NCI-H1417 treated with DMSO at 0.1 percent for 48 hours (cell line): ENCODE measurements at places on chromosomes 1 and 21.

- DNase-seq = no peak
Measured at GRCh38 chr1:96978444-96978843, 256.9 kb downstream of the PTBP2 start.

DNA sequence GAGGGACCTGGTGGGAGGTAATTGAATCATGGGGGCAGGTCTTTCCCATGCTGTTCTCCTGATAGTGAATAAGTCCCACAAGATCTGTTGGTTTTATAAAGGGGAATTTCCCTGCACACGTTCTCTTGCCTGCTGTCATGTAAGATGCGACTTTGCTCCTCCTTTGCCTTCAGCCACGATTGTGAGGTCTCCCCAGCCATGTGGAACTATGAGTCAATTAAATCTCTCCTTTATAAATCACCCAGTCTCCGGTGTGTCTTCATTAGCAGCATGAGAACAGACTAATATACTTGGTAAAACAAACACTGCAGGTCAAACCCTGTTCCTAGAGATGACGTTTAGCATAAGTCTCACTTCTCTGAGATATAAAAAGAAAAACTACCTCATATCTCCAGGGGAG lies 148.3 kb downstream of the MATN1 start:
- no peak for DNase-seq

GRCh38 chr21:44574457-44575306 lies 1.2 kb downstream of the KRTAP10-4 start:
- DNase-seq = no peak

DNA sequence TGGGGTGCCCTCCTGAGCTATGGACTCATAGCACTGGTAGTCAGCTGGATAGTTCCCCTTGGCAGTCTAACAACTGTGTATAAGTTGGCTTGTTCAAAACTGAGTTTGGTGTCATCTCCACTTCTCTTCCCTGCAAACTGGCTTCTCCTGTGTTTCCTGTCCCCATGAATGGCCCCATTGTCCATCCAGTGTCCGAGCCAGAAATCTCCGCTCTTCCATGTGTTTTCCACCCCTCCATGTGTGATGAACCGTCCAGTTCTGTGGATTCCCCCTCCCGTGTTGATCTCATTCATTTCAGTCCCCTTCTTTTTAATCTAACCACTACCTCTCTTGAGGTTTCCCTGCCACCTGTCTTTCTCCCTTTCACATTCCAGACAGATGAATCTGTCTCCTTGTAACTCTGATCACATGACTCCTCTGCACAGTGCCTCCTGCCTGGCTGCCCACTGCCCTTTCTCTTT lies 195.7 kb downstream of the ROR1 start:
- DNase-seq = no peak

DNA sequence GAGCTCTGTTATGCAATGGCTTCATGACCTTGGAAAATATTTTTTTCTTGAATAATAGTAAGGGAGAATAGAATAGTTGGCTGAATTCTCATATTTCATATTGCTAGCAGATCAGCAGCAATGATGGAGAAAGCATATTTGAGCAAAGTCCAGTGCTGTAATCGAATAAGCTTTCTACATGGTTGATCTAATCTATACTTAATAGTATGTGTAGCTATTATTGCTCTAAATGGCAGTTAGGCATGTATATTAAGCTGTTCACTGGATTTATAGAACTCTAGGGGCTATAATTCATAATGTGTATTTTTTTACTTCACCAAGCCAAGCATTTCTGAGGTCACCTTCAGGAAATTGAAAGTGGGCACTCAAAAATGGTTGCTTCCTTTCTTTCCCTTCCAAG lies 10.0 kb upstream of the IL19 start:
- no peak for DNase-seq

DNA sequence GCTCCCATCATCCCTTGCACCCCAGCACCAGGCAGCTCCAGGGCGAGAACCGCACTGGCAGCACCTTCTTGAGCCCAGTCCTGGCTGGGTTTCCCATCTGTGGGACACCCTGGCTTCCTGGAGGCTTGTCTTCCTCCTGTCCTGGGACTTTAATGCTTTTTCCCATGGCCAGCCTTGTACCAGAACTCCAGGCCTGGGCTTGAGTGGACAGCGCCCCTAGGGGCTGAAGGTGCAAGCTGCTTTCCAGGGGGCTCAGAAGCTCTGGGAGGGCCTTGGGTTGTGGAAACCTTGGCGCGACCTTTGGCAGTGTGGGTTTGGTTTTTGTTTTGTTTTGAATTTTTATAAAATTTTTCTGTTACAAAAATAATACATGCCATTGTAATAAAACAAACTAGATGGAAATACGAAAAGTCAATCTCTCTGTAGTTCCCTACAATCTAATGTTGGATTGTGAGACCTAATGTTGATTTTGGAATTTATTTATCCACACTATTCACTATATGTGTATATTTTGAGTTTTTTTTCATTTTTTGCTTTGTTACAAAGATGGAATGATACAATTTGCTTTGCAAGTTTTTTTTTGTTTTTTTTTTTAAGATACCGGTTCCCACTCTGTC lies 33.8 kb upstream of the RPL11 start:
- no peak for DNase-seq

- DNase-seq = no peak
Measured at GRCh38 chr1:158203693-158204457, 23.2 kb downstream of the CD1D start.

GRCh38 chr21:44473915-44474555 lies 18.7 kb downstream of the LRRC3 start:
- DNase-seq = no peak

- no peak for DNase-seq
Measured at GRCh38 chr1:157771661-157772425, 5.1 kb downstream of the FCRL2 start.

DNA sequence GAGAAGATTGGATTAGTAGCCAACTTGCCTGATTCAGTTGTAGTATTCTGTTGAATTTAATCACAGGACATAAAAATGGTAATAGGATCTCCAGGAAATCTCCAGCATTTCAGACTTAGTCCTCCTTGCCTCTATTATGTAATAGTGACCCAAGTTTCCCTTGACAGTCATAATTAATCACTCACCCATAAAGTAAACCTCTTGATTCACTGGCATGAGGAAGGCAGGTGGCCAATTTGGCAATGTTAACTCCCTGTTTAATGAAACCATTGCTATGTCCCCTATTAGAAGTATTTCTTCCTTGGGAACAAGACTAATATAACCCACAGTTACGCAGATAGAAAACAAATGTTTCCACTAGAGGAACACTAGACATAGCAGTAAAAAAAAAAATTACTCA lies 604.8 kb upstream of the CXADR start:
- no peak for DNase-seq

- DNase-seq = no peak
Measured at GRCh38 chr1:53982034-53982762, 35.8 kb downstream of the LDLRAD1 start.

GRCh38 chr1:178684542-178685000 lies 40.5 kb upstream of the RALGPS2 start:
- DNase-seq = no peak

GRCh38 chr1:238088560-238089290 lies 198.0 kb upstream of the ZP4 start:
- DNase-seq = peak; percentile 85

- DNase-seq = no peak
Measured at GRCh38 chr1:185376840-185377635, 60.0 kb upstream of the IVNS1ABP start.

GRCh38 chr1:198290089-198290683 lies 133.4 kb downstream of the NEK7 start:
- no peak for DNase-seq

GRCh38 chr1:62841587-62842169 lies 57.7 kb downstream of the ATG4C start:
- peak; percentile 16 for DNase-seq

GRCh38 chr1:182084487-182085316 lies 23.2 kb upstream of the ZNF648 start:
- DNase-seq = peak; percentile 4

- DNase-seq = no peak
Measured at GRCh38 chr1:28037946-28038345, 50.5 kb downstream of the EYA3 start.

GRCh38 chr1:61372944-61373343 lies 290.6 kb downstream of the NFIA start:
- no peak for DNase-seq

GRCh38 chr21:45255381-45256020 lies 32.2 kb downstream of the POFUT2 start:
- no peak for DNase-seq

DNA sequence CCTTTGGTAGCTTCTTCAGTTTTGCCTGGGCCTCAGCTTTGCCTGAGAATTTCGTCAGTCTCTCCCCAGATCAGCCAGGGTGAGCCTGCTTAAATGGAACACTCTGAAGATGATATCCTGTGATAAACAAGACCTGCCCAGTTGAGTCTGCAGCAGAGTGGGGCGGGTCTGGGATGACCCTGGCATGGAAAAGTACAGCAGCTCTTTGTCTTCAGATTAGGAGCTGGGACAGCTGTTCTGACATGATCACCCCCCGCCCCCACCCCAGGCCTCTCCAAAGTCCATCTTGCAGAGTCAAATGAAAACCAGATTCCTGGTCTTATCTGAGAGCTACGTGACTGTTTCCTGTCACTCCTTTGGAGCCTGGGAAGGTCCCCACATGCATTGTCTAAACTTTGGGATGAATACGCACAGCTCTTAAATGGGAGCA lies 2.2 kb upstream of the TMEM51 start:
- no peak for DNase-seq

GRCh38 chr1:236035681-236036101 lies 29.2 kb downstream of the NID1 start:
- DNase-seq = no peak

DNA sequence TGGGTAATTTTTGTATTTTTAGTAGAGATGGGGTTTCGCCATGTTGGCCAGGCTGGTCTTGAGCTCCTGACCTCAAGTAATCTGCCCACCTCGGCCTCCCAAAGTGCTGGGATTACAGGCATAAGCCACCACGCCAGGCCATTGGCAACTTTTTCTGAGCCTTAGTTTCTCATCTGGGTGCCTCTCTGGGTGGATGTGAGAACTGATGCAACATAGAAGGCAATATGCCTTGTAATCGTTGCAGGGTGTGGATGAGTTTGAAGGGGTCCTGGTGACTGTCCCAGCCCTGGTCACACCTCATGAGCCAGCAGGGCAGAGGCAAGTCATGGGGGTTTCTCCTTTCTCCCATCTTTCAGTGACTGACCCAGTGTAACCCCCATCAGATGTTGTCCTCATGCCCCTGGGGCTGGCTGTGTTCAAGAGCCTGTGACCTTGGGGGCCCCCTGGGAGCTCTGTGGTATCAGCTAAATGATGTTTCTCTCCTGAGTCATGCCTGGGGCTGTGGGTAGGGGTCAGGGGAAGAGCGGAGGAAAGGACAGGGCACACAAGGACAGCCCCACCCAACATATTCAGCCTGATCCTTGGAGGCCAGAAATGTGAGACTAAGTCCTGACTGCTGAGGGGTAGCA lies 3.6 kb downstream of the COL9A2 start:
- no peak for DNase-seq

DNA sequence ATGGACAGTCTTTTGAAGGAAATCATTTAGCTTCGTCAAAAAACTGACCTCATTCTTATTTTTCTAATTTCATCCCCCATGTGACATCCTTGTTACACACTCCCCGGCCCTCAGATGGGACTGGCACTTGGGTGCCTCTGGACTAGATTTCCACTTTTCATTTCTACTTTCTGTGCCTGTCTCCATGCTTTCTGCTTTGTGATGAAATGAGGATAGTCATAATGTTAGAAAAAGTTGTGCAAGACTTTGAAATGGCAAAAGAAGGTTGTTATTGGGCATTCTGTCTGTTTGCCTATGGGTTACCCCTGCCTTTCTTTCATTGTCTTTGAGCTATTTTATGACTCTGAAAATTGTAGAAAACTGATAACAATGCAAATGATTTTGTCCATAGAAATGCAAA lies 54.9 kb downstream of the MDM4 start:
- no peak for DNase-seq

DNA sequence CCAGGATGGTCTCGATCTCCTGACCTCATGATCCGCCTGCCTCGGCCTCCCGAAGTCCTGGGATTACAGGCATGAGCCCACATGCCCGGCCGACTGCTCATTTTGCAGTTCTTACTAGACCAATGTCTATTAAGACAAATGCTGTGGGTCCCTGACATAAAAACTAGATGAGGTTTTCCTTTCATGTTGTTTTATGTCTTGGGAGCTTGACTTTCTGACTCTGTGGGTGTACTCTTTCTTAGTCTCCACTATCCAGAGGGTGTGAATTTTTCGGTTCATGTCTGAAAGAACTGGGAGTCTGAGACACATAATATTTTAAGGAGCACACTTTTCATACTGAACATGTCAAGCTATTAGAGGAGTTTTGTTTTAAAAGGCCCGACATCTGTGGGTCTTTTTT lies 744.9 kb upstream of the B3GALT2 start:
- DNase-seq = no peak

- DNase-seq = no peak
Measured at GRCh38 chr21:27761623-27762022, 794.7 kb upstream of the ADAMTS5 start.

- no peak for DNase-seq
Measured at GRCh38 chr1:169473347-169473746, 12.4 kb downstream of the SLC19A2 start.

- no peak for DNase-seq
Measured at GRCh38 chr1:53134042-53134485, 8.4 kb downstream of the SLC1A7 start.

DNA sequence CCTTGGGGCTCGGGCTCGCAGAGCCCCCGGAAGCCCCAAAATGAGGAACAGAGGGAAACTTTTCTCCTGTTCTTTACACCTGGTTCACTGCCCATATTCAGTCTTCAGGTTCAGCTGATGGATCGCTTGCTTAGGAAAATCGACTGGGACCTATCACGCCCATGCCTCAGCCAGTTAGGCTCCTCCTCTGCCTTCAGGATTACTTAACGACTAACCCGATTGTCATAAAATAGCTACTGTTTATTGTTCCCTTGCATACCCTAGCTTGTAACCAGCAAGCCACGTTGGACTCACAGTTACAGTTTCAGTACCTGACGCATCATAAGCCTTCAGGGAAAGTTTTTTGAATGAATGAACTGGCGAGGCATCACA lies 692 bp downstream of the TARDBP start:
- no peak for DNase-seq

DNA sequence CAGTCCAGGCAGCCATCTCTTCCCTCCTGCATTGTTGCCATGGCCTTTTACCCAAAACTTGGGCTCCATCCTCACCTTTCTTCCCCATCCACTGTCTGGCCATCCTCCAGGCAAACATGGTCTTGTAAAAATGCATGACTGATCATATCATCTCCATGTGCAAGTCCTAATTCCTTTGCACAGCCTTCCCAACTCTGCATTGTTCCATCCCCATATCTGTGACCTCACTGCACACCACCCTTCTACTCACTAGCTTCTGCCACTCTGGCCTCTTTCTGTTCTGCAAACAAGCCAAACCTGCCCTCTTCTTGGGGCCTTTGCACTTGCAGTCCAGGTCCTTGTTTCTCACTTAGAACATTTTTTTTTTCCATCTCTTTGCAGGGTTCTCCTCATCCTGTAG lies 230.1 kb upstream of the GJB5 start:
- DNase-seq = no peak

DNA sequence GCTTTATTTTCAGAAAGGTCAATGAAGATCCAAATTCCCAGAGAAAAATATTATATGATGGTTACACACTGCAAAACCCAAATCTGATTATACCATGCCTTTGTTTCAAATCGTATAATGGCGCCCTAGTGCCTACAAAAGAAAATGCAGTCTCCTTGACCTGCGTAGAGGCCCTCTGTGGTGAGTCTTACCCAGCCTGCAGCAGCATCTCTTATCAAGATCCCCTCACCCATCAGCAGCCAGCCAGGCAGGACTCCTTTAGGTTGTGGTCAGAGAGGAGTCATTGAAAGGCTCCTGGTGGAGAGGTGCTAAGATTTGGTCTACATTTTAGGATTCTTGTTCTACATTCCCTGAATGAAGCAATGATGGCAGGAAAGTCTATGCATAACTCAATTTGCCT lies 23.7 kb upstream of the DAB1 start:
- DNase-seq = no peak
